ENCODE measurements at places on chromosomes 1 and 21. TPM values are rescaled to one million over a fixed set of nuclear protein-coding genes. Genes with fewer than 3 reads are reported as not detected.

Gene TRIM63
- 0.74 TPM for total RNA-seq

Gene RRP1B
- 14.2 TPM for total RNA-seq

Gene TMPRSS3
- total RNA-seq = not detected

Gene ADAMTS5
- 24.4 TPM for total RNA-seq

Gene NLRP3
- total RNA-seq = 0.09 TPM

Gene INAVA
- 0.18 TPM for total RNA-seq

Gene ACTL8
- 0.09 TPM for total RNA-seq

Gene CMPK1
- 106 TPM for total RNA-seq

Gene MPZ
- total RNA-seq = 0.71 TPM

Gene TATDN3
- total RNA-seq = 20.1 TPM

Gene RGS7
- under 0.01 TPM for total RNA-seq

Gene TMED5
- 50.6 TPM for total RNA-seq

Gene TEX38
- total RNA-seq = not detected

Gene DMAP1
- 23.7 TPM for total RNA-seq

Gene RGL1
- 33.9 TPM for total RNA-seq

Gene DENND4B
- 10.2 TPM for total RNA-seq

Gene TIE1
- 0.14 TPM for total RNA-seq

Gene GUCA2A
- total RNA-seq = not detected

Gene ATXN7L2
- 0.85 TPM for total RNA-seq

Gene OR6N1
- not detected for total RNA-seq

Gene PTAFR
- total RNA-seq = not detected

Gene ADAMTS1
- 480 TPM for total RNA-seq

Gene ZNF697
- total RNA-seq = 10.2 TPM

Gene CD84
- not detected for total RNA-seq

Gene PAPPA2
- total RNA-seq = 9.3 TPM

Measured in smooth muscle cell of bladder (primary cell).